ENCODE measurements at places on chromosomes 5 and 9.

DNA sequence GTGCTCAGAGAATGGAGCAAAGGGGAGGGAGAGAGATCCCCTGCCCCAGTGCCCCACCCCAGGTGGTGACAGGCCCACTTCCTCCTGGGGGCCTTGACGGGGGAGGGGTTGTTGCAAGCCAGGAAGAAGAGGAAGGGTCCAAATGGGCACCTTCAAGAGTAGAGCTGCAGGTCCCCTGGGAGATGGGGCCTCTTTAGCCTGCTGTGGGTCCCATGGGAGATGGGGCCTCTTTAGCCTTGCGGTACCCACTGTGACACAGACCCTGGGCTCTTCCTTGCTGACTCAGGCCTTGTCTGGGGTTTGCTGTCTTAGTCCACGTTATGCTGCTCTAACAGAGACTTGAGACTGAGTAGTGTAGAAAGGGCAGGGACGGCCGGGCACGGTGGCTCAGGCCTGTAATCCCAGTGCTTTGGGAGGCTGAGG lies 9.6 kb upstream of the TOR4A start:
- DNase-seq: no peak

GRCh38 chr5:24163091-24163490 lies 481.7 kb downstream of the CDH10 start:
- no peak for DNase-seq

- no peak for DNase-seq
Measured at GRCh38 chr5:125129151-125129806, 382.8 kb upstream of the ZNF608 start.

GRCh38 chr9:112860451-112860850 lies 30.2 kb downstream of the SLC46A2 start:
- DNase-seq: no peak

GRCh38 chr9:114671605-114672004 lies 10.4 kb downstream of the TEX48 start:
- peak; percentile 15 for DNase-seq

GRCh38 chr9:129267141-129267540 lies 89.1 kb upstream of the IER5L start:
- no peak for DNase-seq

GRCh38 chr5:173454736-173455598 lies 126.8 kb upstream of the STC2 start:
- DNase-seq: no peak

GRCh38 chr9:92740446-92740961 lies 24.1 kb downstream of the BICD2 start:
- DNase-seq: no peak

- no peak for DNase-seq
Measured at GRCh38 chr5:98368141-98368540, 405.3 kb upstream of the RGMB start.

DNA sequence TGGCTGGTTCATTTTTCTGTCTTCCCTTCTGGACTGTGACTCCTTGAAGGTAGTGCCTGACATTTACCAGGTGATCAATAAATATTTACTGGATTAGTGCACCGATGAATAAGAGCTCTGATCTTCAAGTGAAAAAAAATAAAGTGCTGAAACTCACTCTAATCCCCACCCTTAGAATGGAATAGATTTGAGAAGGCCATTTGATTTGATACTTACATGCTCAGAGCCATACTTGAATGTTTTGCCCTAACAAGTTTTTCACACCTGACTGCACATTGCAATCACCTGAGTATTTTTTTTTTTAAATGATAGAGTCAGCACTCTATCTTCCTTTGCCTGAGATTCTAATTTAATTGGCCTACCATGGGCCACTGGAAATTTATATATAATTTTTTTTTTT lies 105.7 kb downstream of the LRRC70 start:
- DNase-seq: no peak

DNA sequence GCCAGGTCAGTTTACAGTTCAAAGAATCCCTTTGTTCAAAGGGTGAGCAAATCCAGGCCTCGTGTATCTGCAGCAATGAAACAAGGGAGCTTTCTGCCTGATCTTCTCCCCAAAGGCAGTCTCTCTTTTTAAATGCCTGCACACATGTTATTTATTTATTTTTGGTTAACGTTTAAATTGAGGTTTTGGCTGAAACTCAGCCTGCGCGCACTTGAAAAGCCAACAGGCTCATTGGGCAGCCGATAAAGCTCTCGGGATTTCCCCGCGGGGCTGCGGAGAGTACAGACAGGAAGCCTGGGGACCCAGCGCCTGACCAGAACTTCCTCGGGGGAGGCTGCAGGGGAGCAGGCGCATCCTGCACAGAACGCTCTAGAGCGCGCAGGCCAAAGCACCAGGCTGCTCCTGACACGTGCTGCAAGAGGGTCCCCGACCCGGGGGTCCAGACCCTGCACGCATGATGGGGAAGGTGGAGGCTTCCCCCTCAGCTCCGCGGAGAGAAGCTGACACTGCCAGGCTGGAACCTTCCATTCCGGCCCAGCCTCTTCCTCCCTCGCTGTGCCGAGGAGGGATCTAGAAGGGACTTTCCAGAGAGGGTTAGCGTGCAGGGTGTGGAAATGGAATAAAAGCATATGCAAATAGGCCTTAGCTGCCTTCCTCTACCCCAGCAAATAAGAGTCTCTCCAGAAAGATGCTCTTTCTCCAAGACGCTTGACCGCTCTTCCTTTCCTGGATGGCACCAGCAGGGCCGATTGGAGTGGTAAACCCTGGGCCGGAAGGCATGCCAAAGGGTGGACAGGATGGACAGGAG lies 46.1 kb downstream of the PTTG1 start:
- no peak for DNase-seq

- DNase-seq: no peak
Measured at GRCh38 chr5:124402144-124402581, 344.3 kb downstream of the ZNF608 start.

GRCh38 chr9:34612788-34613390 lies 992 bp upstream of the RPP25L start:
- peak; percentile 46 for DNase-seq

DNA sequence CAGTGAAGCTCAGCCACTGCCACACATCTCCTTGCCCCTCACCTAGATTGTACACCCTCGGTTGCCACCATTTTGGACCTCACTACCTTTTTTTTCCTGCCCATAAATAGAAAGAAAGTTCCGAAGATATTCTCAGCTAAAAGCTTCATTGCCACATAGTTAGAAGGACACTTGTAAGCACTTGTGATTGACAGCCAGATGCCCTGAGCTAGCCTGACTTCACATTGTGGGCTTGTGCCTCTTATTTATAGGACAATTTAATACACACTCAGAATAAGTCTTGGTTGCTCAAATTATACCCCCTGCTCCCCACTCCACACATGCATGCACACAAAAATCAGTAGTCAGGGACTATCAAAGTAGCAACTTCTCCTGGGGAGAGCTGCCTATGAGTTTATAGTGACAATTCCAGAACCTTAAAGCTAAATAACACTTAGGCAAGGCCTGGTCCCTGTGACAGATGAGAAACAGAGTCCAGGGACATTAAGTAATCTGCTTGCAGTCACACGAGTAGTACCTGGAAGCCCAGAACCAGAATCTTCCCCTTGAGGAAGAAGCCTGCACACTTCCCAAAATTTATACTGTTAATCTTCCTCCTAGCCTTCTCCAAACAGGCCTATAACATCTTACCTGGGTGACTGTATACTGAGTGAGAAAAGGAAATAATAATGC lies 184.8 kb downstream of the BRINP1 start:
- DNase-seq: no peak

- DNase-seq: no peak
Measured at GRCh38 chr5:132725745-132726144, 11.6 kb downstream of the KIF3A start.

DNA sequence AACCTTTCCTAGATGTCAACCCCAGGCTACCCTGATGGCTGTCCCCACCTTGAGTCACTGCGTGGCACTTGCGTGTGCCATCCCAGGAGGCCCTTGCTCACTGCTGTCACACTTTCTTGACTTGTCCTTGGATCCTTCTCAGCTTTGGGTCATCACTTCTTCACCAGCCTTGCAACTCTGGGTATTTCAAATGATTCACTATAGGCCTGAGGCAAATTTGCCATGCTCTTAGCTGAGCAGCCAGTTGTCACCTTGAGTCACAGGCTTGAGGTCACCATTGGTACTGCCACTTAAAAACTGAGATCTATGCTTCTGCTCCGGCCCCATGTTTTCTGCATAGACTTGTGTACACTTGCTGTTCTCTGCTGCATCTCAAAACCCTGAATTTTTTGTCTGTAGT lies 84.7 kb downstream of the BASP1 start:
- DNase-seq: no peak

DNA sequence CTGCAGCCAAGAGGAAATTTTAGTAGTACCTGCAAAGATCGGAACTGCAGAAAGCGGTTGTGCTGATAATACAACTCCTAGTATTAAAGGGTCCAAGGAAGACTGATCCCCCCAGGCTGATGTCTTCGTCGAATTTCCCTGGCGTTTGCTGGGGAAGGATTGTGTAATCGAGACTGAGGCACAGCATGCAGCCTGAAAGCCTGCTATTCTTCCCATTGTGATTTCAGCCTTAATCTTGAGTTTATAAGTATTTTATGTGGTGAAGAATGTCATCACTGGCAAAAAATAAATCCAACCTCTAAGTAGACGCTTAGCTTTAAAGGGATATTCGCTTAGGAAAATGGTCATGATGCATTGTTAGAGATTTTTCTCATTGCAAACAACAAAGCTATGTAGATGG lies 21.3 kb upstream of the LMX1B start:
- DNase-seq: no peak

DNA sequence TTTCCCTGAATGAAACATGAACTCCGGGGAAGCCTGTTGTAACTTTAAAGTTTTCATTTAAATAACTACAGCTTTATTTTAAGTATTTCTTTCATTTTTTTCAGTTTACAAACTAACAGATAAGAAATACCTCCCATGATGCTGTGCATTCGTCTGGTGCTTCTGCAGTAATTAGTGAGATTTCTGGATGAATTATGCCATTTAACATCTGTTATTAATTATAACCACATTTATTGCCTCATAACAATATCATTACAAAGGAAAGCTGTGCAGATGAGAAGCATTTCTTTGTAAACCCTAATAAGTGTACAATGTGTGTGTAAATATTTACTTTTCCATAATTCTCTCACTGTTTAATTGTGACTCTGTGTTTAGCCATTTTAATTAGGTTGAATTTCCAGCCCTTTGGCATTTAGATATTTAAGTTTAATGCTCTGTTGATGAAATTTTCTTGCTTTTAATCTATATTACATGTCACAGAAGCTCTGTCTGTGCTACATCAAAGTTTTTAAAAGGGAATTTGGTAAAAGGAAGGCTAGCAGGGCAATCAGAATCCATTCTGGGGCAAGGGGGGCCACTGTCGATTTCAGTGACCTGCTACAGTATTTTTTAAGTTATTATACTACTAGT lies 418.0 kb downstream of the SPATA31D1 start:
- DNase-seq: no peak

DNA sequence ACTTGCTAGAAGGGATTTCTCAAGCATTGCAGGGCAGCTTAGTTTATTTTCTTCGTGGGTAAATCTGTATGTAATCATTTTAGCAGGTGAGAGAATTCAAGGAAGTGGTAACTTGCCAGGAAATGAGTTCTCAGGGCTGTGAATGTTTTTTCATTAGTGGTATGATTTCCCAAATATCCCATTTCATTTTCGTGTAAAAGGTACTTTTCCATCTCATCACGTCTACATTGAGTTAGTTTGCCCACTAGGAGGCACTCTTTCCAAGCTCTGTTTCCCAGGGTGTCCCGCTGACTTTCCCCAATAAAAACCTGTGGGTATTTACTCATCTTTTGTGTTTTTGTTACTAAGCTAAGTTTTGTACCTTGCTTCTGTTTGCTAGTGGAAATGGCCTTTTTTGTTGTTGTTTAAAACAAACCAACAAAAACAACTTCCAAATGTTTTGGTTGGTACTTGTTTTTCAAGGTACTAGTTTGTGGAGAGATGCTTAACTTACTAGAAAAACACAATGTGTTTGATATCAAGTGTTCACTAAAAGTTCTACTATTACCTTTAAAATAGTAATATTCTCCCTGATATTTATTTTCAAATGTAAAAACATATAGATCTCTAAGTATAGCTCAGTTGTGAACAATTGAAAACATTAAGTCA lies 373.6 kb downstream of the ADGRV1 start:
- no peak for DNase-seq

- DNase-seq: no peak
Measured at GRCh38 chr5:58439094-58439644, 20.7 kb downstream of the PLK2 start.

DNA sequence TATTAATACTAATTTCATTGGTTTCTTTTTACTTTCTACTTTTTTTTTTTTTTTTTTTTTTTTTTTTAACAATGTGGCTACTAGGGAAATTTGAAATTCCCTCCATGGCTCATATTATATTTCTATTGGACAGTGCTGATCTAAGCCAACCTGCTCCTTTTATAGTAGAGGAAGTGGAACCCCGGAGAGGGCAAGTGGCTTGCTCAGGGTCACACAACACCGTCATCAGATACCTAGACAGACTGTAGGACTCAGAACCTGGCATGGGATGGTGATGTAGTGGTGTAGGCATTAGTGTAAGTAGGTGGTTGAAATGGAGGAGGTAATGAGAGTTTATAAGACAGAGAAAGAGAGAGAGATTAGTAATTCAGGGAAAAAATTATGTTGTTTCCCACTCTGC lies 10.8 kb downstream of the ZNF618 start:
- DNase-seq: no peak

DNA sequence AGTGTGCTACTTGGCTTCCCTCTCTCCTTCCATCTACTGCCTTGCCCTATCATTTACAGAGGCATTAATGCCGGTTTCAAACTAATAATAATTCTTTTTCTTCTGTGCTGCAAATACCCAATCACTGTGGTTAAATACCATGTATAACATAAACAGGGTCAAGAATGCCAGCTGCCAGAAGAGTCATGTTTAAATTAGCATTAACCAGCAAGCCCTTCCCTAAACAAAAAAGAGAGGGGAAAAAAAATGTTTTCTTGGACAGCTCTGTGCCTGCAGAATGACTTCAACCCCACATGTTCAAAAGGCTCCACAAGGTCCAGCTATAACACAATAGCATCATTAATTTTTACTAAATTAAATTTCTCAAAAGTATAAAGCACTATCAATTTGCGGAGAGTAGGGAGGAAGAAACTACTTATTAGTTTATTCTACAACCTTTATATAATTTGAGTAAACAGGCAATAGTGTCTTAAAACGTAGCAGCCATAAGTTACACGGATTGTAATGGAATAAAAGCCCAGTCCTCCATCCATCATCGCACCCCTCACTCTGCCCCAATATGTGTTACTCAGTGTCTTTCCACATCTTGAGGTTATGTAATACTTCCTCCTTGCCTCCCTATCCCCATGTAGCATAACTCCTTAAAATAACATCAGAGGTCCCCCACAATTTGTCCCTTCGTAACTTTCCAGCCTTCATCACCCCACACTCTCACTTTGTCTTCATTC lies 3.9 kb downstream of the LPAR1 start:
- DNase-seq: no peak

- no peak for DNase-seq
Measured at GRCh38 chr5:444226-444625, 1.2 kb downstream of the EXOC3 start.

DNA sequence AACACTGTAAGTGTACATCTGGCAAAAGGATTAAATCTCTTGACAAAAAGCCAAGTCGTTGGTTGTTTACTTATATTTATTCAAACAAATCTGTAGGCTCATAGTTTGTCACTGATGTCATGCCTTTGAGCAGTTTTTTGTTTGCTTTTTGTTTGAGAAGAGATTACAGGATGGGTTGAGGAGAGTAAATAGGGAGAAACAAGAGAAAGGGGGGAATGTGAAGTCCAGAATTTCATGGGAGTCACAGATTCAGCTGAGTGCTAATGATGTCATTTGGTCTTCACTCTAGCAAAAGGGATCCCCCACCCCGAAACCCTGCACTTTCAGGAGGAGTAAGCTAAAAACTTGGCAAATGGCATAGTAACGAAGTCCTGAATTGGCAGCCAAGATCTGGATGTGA lies 337.4 kb downstream of the GLIS3 start:
- DNase-seq: peak; percentile 3

GRCh38 chr5:26259081-26259480 lies 779.3 kb downstream of the CDH9 start:
- DNase-seq: no peak
